Activated CD8-positive, alpha-beta memory T cell treated with anti-CD3 and anti-CD28 coated beads for 1 hour (primary cell): ENCODE measurements at places on chromosomes 5 and 9.
A peak's percentile ranks its signal among the peaks of the same experiment; 100 is the strongest.

- no peak for DNase-seq
These were observed 48.2 kb upstream of the ANGPTL2 start for GRCh38 chr9:127170652-127171051.

GRCh38 chr9:3960661-3961144 is 339.2 kb downstream of the GLIS3 start:
- DNase-seq: no peak

GRCh38 chr9:110316261-110317075 is 21.2 kb downstream of the TXNDC8 start:
- no peak for DNase-seq

DNA sequence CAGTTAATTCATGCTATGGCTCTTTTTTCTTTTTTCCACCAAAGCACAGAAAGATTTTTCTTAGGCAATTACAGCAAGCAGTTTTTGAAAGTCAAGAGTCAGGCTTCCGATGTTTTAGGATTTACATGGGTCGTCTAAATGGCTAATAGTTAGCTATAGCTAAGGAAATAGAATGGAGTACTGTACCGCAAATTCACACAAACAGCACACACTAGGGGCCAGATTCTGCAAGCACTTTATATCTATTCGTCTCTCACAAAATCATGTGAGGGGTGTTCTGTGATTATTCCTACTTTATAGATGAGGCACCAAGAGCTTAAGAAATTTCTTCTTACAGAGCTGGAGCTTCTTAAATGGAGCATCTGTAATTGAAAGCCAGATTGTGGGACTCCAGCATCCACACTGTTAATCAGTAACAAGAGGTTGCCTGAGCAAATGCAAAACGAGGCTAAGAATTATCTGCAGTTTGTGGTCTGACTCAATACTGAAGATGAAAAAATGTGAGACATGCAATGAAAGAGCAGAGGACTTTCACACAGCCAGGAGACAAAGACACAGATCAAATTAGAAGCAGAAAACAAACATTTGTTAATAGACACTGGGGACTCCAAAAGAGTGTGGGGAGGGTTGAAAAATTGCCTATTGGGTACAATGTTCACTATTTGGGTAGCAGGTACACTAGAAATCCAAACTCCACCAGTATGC is 62.7 kb upstream of the CTXN3 start:
- DNase-seq: no peak

- no peak for DNase-seq
These were observed 8.3 kb upstream of the CXXC5 start for GRCh38 chr5:139639619-139640380.

- DNase-seq: no peak
These were observed 31.8 kb downstream of the NR6A1 start for GRCh38 chr9:124739360-124739759.

DNA sequence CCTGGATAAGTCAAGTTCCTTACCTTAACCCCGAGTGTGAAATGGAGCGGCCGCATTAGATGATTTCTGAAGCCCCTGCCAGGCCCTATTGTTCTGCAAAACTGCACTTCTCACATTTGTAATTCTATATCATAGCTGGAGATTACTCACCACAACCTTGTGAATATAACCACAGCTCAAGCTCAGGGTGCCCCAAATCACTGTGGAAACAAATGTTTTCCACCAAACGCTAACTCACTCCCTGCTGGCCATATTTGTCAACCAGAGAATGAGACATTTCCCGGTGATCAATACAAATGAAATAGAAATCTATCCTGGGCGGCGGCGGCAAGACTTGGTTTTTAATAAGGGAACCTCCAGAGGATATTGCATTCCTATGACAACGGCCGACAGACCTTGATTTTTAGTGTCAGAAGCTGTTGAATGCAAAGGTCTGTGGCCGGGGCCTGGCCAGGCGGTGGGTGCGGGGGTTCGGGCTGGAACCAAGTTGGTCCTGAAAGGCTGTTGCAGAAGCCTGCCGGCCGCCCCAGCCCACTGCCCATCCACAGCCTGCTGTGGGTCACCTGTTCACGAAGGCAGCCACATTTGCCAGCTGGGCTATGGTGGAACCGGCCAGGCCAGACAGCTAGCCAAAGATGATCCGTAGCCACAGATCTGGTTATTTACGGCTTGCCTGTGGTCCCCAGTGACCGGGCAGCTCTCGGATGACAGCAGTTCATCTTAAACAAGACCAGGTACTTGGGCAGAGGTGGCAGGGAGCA is 93.9 kb upstream of the LMX1B start:
- DNase-seq: no peak

GRCh38 chr5:34608859-34609648 is 47.1 kb upstream of the RAI14 start:
- DNase-seq: no peak

DNA sequence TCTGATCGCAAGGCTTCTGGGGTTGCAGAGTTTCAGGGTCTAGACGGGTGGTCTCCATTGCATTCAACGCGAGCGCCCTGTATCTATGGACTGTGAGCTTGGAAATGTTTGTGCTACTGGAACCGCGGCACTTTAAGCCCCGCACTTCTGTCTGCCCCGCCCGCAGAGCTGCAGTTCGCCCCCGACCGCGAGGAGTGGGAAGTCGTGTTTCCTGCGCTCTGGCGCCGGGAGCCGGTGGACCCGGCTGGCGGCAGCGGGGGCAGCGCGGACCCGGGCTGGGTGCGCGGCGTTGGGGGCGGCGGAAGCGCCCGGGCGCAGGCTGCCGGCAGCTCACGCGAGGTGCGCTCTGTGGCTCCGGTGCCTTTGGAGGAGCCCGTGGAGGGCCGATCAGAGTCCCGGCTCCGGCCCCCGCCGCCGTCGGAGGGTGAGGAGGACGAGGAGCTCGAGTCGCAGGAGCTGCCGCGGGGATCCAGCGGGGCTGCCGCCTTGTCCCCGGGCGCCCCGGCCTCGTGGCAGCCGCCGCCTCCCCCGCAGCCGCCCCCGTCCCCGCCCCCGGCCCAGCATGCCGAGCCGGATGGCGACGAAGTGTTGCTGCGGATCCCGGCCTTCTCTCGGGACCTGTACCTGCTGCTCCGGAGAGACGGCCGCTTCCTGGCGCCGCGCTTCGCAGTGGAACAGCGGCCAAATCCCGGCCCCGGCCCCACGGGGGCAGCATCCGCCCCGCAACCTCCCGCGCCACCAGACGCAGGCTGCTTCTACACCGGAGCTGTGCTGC is 1.0 kb downstream of the ADAMTS19 start:
- no peak for DNase-seq

DNA sequence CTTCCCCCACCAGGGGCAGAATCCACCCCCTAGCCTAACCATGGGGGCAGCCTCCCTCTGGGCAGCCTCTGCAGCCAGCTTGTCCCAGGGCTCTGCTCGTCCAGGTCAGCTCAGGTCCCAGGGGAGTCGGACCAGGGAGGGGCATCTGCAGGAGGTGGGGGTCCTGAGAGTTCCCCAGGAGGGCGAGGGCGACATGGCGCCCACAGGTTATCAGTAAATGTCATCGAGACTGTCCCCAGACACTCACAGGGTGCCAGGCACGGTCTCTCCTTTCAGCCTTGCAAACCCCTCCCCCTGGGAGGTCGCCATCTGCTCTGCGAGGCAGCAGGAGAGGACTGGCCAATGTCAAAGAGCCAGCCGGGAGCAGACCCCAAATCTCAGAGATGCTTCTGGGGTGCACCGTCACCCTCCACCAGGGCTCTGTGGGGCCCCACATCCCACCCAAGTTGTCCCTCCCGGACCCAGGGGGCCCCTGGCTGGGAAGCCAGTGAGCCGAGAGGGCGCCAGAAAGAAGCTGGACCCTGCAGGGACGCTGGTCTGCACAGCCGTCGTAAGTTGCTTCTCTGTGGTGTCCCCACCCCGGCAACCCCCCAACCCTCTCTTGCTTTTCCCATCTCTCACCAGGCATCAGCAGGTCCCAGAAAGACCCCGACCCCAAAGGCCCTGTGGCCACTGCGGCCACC is 69.3 kb downstream of the NTNG2 start:
- DNase-seq: no peak

- DNase-seq: no peak
These were observed 59.6 kb upstream of the MAN2A1 start for GRCh38 chr5:109630093-109630492.

DNA sequence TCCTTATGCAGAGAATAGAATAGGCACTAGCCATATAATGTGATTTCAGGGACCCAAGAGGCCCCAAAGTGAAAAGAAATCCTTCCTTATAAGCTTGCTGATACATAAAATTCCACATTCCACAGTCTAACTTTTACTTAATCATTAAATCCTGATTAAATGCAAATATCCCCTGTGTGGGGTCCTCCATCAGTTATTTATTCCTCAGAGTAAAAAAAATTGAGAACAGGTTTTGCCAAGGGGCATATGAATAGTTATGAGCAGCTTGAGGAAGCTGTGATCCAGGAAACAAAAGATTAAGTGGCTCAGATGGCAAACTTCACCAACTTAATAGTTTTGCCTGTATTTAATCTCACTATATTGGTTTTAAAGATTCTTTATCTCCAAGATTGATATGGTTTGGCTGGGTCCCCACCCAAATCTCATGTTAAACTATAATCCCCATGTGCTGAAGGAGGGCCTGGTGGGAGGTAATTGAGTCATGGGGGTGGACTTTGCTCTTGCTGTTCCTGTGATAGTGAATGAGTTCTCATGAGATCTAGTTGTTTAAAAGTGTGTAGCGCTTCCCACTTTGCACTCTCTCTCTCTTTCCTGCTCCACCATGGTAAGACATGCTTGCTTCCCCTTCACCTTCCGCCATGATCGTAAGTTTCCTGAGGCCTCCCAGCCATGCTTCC is 324.9 kb downstream of the NPR3 start:
- no peak for DNase-seq

DNA sequence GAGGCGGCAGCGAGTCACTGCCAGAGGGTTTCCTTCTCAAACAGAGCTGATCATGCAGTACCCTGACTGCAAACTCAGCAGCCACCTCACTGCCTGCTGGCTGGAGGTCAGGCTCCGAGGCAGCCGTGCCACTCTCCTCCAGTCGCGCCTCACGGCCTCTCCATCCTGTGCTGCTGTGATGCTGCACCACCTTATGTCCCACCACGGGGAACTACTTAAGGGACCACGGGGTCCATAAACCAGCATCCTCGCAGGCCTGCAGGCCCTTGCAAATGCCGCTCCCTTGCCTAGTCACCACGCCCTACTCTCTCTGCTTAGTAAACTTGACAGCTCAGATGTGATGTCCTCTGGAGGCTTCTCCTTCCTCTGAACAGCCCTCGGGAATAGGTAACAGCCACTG is 99.2 kb downstream of the CRB2 start:
- no peak for DNase-seq

DNA sequence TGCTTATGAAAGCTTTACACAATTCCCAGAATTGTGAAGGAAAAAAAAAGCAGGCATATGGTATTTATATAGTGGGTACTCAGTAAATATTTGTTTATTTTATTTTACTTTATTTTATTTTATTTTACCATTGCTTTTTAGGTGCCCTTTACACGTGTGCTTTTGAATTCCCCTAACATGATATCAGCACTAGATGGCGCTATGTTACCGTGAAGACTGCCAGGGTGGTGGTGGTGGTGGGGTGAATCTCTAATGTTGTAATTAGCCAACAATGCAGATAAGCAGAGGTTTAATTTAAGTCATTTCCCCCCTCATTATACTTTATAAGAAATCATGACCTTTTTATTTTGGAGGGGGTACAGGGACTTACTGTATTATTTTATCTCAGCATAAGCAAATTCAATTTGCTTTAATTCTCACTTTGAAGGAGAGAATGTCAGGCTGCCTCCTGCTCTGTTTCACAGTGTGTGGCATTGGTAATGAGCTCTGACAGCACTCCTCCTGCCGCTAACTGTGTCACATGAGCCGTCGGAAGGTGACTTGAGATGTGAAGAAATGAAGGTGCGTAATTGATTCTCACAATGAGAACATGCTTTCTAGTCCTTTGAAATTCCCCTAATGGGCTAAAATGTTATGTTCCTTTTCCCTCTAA is 165.6 kb downstream of the YTHDC2 start:
- no peak for DNase-seq

GRCh38 chr9:976258-976942 is at the start of gene DMRT3:
Gene DMRT3 (plus strand): TSS chr9:976655. CDS start chr9:977002, 347 bp downstream.
- no peak for DNase-seq

- DNase-seq: no peak
These were observed 12.8 kb downstream of the SPATA9 start for GRCh38 chr5:95669985-95670384.

GRCh38 chr9:34591248-34591916 is 1.9 kb upstream of the CNTFR start:
- peak; percentile 68 for DNase-seq

DNA sequence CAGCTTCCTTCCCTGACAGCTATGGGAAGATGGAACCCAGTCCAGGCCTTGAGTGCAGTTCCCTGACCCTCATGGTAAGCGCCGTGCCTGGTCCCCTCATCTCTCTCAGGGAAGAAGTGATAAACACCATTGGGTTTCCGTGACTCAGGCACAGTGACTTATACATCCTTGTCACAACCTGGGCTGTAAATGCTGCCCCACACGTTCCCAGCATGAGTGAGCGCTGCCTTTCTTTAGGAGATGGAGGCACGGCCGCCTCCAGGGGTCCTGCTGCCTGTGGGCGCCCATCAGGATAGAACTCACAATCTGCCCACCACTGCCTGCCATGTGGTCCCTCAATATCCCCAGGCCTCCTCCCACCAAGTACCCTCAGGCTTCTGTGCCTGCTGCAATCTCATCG is 8.3 kb upstream of the NKD2 start:
- no peak for DNase-seq

DNA sequence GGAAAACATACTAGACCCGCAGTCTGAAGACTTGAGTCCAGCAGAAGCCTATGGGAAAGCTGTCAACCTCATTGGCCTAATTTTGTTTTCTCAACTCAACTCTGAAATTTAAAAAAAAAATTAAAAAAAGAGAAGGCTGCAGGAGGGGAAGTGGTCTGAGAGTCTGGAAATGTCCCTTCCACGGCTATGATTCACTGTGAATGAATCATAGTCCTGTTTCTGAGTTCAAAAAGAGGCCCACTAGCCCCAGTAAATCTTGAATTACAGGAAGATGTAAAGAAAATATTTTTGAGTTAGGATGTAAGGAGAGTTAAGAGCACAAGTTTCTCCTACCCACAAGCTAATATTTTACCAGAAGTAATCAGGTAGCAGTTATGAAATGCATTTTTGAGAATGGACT is 565.5 kb upstream of the DMAC1 start:
- no peak for DNase-seq

DNA sequence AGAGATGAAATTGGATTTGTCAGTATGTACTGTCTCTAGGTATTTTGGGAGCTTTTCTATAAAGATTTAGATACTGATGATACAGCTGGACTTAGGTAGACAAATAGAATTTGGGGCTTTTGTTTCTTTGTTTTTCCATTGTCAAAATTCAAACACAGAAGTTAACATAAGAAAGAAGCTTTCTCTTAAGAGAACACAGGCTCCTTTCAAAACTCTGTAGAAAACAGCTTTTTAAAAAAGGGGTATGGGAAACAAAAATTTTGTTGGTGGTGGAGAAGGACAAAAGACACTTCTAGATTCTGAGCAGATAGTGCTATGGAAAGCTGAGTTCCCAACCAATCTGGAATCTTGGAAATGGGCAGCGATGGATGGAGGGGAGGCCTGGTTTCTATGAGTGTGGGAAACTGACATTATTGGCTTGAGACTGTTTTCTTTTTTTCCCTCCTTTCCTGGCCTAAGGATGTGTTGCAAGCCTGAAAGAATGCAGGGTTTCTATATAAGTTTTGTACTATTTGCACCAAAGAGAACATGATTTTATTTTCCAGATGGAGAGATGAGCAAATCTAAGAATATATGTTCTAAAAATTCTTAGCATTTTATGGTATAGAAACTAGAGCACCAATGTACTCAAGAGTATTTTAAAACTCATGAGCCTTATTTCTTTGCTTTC is 240.0 kb downstream of the PRR16 start:
- no peak for DNase-seq
